ENCODE measurements at places on chromosomes 6 and 20.

GRCh38 chr20:62977613-62978560 is 25.4 kb downstream of the SLC17A9 start:
- DNase-seq: peak; percentile 60

DNA sequence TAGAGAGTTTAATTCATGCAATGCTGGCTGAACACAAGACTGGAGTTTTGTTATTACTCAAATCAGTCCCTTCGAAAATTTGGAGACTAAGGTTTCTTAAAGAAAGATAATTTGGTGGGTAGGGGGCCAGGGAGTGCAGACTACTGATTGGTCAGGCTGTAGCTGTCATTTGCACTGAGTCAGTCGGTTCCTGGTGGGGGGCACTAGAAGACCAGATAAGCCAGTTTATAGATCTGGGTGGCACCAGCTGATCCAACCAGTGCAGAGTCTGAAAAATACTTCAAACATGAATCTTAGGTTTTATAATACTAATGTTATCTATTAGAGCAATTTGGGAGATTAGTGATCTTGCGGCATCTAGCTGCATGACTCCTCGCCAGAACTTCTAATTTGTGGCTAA is 530.7 kb downstream of the NKAIN2 start:
- DNase-seq: no peak

DNA sequence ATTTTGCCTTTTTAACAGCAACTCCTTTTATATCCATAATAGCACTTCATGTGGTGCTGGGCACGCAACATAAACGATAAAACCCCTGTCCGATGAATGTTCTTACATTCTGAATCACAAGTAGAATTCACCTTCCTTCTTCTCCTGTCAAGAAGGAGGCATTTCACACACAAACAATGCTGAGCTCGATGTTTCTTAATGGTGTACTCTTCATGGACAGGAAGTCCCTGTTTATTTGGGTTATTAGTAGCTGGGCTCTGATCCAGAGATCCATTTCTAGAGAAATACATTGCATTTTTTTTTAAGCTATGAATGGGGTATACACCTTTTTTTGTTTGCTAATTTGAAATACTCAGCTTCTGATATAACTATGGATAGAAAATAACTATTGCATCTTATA is 82.4 kb downstream of the PPP1R3G start:
- no peak for DNase-seq

DNA sequence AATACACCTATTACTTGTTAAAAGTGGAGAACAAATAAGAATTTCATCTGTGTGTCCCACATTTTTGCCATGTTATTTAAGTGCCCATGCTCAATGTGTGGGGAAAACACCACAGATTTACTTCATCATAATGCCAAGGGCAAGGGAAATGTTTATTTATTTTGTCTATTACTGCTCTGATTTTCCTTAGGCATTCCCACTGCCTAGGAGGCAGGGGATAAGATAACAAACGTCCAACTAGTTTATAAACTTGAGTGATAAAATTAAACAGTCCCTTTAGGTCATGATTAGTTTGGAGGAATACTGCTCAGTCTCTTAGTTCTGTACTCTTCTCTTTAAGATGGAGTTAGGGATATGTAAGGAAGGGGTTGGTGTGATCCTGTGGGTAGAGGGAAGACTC is 598.4 kb upstream of the MARCKS start:
- no peak for DNase-seq

GRCh38 chr6:56714982-56715456 is 72.3 kb upstream of the DST start:
- no peak for DNase-seq

GRCh38 chr6:90374201-90374600 is 77.6 kb upstream of the BACH2 start:
- DNase-seq: no peak

DNA sequence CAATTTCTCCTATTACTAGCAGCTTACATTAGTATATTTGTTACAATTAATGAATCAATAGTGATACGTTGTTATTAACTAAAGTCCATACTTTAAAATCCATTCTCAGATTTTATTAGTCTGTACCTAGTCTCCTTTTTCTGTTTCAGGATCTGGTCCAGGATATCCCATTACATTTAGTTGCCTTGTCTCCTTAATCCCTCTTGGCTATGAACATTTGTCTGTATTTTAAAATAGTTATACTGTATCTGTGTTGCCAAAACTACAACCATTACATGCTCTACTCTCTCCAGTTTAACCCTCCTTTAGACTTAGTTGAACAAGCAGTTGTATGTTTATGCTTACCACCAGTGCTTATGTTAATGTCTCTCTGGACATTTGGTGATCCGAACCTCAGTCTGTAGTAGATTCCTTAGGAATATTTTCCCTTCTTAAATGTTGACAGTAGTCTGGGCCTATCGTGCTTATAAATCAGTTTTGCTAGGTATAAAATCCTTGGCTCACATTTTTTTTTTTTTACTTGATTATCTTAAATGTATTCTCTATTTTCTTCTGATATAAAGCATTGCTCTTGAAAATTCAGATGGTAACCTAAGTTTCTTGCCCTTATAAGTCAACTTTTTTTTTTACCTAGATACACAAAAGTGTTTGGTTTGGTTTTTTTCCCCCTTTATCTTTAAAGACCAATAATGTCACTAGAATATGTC is 12.2 kb downstream of the ALDH5A1 start:
- no peak for DNase-seq

DNA sequence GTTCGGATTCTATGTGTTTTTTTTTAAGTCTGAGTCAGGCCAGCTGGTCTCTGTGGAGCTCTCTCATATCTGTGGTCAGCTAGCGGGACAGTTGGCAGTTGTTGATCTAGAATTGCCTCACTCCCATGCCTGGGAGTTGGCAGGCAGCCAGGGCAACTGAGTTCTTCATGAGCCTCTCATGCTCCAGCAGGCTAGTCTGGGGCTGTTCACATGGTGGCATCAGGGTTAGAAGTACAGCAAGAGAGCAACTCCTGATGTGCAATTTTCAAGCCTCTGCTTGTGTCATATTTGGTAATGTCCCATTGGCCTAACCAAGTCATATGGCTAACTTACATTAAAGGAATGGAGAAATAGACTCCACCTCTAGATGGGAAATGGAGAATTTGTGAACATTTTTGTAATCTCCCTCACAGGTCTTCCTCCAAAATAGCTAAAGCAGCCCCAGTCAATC is 6.7 kb upstream of the IFT52 start:
- peak; percentile 99 for DNase-seq

DNA sequence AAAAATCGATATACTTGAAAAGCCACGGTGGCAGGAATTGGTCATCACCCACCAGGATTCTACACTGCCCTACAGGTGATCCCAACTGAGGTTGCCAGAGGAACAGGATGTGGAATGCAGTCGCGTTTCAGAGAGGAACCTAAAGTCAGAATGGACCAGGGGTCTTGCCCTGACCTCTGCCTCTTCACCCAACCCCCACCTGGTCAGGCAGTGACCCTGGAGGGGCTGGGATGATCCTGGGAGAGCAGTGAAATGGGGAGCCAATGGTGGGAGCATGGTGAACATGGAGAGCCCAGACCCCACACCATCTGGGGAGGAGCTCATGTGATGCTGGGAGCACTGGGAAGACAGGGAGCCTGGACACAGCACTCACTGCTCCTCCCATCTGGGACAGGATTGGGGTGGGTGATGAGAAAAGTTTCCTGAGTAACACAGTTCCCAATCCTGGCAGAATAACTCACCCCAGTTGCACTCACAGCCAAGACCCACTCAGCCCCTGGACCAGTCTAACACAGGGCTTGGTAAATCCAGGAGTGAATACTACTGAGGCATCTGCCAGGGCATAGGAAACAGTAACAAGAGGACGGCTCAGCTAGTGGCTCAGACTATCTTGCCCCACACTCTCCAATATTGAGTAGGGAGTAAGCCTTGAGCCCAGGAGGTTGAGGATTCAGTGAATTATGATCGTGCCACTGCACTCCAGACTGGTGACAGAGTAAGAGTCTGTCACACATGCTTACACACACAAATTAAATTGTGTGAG is 1.7 kb upstream of the ULBP2 start:
- no peak for DNase-seq

DNA sequence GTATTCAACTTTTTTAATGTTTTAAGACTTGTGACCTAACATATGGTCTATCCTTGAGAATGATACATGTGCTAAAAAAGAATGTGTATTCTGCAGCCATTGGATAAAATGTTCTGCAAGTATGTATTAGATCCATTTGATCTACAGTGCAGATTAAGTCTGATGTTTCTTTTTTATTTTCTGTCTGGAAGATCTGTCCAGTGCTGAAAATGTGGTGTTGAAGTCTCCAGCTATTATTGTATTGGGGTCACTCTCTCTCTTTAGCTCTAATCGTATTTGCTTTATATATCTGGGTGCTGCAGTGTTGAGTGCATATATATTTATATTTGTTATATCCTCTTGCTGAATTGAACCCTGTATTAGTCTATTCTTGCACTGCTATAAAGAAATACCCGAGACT is 44.2 kb upstream of the TRIM39 start:
- no peak for DNase-seq

GRCh38 chr6:113893866-113894265 is 36.7 kb downstream of the MARCKS start:
- no peak for DNase-seq

DNA sequence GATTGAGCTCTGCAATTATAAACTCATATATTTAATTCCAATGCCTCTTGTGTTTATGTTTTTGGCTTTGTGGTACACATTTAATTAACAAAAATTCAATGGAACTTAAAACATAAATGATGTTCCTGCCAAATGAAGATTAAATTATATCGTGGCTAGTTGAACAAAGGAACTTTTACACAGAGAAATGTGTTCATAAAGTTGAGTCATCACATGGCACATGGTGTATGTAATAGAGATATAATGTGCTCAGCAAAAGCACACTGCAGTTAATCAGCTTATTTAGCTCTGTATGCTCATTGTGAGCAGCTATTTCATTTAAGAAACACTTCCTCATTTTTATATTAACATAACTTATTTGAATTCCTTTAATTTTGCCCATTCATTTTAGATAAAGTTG is 1295.6 kb upstream of the CITED2 start:
- DNase-seq: no peak

GRCh38 chr6:124057461-124057860 is 253.8 kb downstream of the NKAIN2 start:
- no peak for DNase-seq

DNA sequence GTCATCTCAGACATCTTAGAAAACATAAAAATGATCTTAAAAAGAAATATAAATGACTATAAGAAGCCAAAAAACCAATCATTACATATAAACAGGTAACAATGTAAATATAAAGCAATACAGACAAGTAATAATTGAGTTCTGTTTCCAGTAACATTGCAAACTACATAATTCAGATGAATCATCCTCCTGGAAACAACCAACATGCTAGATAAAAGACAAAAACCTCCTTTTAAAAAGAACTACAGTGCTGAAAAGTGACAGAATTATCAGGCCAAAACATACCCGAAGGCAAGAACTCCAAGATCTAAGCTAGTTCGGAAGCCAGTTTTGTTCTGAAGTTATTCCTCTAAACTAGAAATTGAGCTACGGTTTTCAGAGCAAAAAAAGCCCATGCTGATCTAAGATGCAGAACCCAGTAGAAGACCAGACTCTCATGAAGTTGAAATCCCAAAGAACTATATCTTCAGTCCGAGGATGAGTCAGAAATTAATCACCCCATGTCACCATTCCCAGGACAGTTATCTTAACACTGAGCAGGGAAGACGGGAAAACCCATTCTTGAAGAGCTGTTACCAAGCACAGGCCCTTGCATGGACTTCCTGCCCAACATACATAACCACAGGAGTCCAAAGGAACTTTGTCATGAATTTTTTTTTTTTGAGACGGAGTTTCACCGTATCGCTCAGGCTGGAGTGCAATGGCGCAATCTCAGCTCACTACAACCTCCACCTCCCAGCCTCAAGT is 9.8 kb downstream of the PGM3 start:
- DNase-seq: no peak

GRCh38 chr6:147200711-147201110 is 3.5 kb upstream of the STXBP5 start:
- no peak for DNase-seq

DNA sequence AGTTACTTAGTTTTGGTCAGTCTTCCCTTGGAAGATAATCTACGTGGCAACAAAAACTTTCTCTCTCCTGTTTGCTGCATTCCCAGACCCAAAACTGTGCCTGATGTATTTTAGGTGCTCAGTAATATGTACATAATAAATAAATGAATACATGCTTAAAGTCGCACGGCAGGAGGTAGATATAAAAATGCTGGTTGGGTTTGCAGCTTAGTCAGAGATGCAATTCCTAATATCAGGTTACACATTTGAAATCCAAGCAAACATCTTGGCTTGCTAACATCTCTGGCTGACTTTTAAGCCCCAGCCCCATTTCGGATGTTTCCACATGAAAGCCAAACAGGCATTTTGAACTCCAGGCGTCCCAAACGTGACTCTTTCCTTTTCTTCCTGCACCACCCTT is 91.0 kb downstream of the KCNQ5 start:
- DNase-seq: no peak

- DNase-seq: no peak
These were observed 45.4 kb downstream of the MKKS start for GRCh38 chr20:10388597-10388996.

- DNase-seq: no peak
These were observed 382.9 kb downstream of the QKI start for GRCh38 chr6:163797296-163797845.

- no peak for DNase-seq
These were observed 24.1 kb upstream of the HINT3 start for GRCh38 chr6:125932451-125932795.

DNA sequence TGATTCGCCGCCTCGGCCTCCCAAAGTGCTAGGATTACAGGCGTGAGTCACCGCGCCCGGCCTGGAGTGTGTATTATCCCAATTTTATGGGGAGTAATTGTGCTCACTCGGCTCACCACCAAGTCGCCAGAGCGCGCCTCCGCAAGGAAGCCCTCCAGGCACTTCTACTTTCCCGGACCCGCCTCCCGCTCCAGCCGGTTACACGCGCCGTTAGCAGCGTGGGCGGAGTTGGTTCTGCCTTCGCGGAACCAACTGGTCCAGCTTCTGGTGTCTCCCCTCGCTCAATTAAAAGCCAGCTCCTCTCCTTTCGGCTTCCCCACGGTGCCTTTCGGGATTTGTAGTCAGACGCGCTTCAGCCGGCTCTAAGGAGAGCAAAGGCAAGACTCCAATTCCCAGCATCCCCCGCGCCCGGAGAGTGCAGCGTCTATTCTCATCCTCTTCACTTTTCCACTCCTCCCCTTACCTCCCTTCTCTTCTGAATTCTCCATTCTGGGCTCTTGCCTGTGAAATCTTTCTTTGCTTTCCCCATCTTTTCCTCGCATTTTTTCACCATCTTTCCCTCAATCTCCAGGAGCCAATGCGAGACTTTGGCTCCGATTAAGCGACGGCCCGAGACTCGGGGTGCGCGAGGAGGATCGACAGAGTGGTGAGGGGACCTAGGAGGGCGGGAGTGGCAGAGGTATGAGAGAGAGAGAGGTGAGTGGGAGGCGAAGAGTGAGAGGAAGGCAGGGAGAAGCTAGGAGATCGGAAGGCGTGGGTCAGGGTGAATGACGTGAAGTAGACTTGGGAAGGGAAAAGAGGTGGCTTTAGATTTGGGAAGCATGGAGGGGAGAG is at the start of gene GTF2H4:
GTF2H4 (plus strand) TSS at position 450 of the 834 bp plus-strand sequence.
- peak; percentile 99 for DNase-seq

All from NB4 (cell line).